ENCODE measurements at places on chromosomes 11 and 22.

DNA sequence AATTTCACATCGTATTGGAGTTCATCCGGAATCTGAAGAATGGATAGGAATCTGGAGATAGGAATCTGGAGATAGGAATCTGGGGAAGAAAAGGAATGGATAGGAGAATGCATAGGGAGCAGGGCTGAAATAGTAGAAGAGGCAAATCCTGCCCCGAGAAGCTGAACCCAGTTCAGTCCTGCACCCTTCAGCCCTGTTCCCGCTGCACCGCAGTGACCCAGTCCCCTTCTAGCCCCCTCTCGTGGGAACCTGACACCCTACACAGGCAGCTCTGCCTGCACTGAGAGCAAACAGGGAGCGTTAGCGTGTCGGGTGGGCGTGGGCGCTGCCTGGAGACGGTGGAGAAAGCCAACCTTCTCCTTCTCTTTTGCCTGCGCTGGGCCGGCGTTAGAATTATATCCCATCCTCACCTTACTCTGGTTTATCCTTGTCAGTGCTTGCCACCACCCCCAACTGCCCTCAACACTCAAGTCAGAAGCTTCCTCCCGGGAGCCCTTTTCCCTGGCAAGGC lies 1.0 kb upstream of the CCKBR start:
- no peak for DNase-seq

- no peak for DNase-seq
Measured at GRCh38 chr11:65236194-65237059, 25.3 kb upstream of the POLA2 start.

DNA sequence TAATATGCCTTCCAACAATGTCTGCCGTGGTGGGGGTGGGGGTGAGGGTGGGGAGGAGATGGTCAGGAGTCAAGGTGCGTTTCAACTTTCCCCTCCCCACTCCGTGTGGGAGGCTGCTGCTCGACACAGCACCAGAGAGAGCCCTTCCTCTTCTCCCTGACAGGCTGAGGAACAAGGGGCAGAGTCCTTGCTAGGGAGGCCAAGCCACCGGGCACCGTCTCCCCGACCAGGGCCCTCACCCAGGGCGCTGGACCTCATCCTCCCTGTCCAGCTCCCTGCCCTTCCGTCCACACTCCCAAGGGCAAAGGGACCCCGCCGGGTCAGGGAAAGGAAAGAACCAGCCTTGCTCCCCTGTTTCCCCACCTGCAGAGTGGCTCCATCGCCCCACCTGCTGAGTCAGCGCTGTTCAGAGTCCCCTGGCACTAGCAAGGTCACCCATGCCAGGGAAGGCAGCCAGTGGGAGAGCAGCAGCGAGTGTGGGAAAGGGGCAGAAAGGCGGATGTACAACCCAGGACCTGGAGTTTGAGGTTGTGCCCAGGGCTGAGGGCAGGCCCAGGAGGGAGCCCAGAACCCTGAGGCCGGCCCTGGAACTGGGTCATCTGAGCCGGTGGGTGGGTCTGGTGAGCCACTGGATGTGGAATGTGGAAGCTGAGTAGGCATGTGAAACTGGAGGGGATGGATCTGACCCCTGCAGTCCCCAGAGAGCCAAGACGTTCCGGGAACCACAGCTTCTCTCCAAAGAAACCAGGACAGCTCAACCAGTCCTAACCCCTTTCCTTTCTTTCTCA lies 47.2 kb downstream of the BUD13 start:
- DNase-seq, result no peak

- DNase-seq, result no peak
Measured at GRCh38 chr11:104222464-104222863, 58.5 kb upstream of the PDGFD start.

GRCh38 chr11:18280438-18281045 lies 14.5 kb downstream of the SAA1 start:
- no peak for DNase-seq

GRCh38 chr11:132062031-132062430 lies 691.6 kb downstream of the NTM start:
- no peak for DNase-seq

DNA sequence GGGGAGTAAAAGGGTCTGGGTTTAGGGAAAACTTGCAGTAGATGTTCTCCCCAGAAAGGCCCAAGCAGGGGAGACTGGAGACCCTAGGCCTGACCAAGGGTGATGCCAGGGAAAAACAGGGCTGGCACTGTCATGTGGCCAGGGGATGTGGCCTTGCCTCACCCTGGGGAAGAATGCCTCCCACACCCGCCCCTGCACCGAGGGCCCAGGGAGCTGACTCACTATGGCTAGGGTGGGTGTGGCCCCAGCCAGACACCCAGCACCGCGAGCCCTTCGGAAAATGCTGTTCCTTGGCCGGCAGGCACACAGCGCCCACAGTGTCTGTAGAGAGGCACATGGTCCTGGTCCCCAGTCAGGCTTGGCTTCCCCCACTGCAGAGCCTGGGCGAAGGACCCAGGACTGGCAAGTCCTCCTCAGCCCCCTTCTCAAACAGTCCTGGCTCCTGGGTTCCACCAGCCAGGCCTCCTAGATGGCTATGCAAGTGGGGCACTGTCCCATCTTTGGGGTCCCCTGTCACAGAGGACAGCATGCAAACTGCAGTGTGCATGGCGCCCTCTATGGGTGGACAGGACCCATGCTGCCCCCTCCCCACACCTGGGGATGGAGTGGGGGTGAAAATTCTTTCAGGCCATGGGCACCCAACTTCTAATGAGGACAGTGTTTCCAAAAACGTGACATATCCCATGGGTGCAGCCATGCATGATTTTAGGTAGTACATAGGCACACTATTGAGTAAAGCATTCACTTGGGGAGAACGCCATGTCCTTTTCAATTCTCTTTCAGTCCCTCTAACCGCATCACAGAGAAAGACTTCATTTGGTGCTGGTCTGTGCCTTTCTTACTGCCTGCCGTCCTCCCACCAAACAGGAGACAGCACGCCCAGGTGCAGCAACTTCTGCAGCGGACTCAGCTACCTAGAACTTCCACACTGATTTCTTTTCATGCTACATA lies 15.2 kb downstream of the TMPRSS5 start:
- DNase-seq, result no peak

- no peak for DNase-seq
Measured at GRCh38 chr11:6393989-6394670, 3.9 kb downstream of the SMPD1 start.

DNA sequence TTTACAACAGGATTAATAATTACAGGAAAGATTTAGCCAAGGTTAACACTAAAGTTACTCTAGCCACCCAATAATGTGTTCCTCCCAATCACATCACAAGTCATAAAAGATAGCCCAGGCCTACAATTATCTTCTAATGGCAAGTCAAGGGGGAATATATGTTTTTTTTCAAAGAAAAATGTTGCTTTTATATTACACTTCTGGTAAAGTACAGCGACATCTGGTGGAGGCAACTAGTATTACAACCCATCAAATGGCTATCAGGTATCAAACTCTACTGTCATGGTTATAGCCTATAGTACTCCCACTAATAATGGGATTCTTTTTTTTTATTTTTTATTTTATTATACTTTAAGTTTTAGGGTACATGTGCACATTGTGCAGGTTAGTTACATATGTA lies 71.8 kb downstream of the XRRA1 start:
- DNase-seq, result no peak

All from coronary artery (tissue), 2 donors.